ENCODE measurements at places on chromosomes 7 and 10.

DNA sequence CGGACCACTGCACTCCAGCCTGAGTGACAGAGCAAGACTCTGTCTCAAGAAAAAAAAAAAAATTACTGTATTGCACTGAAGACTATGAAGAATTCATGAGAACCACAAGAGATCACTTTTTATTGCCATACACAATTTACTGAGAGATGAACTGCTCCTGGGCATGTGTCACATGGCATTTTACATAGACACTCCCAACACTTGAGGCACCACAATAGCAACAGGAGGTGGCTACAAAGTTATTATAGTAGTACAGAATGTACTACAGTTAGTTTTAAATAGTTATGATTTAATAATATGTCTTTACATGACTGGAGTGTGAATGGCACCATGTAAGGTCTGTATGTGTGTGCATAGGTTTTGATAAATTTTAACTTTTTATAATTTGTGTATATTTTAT, 70.6 kb downstream of the KMT2E start:
- no peak for DNase-seq

GRCh38 chr7:30260246-30260768, 24.1 kb upstream of the ZNRF2 start:
- no peak for DNase-seq

DNA sequence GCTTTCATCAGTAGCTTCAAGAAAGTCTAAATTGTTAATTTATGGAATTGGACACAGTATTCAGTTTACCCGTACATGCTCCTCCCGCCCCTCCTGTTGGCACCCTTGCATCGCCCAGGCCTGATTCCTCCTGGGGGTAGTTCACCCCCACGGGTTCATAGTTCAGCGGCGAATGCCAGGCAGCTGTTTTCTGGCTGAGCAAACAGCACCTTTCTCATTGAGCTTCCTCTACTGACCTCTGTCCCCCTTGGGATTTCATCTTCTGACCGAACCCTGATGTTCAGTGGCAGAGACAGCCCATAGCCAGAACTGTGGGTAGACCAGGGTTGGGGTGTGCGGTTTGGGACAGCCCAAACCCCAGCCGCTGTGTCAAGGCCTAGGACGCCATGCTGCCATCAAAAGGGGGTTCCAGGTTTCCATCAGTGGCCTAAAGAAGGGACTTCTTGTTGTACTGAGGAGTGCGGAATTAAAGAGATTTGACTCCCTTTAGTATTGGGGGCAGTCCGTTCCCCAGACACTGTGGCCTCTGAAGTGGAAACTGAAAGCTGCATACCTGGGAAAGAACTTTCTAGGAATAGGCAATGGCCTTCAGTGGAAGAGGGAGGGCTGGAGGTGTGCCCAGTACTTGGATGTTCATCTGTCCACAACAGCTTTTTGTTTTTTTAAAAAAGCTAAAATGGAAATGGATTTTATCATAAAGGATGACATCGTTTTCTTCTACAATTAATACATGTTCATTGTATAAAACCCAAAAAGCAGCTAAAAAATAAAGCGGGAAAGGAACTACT, 19.0 kb downstream of the MDH2 start:
- DNase-seq: no peak

GRCh38 chr10:121102706-121103105, 251.5 kb downstream of the WDR11 start:
- DNase-seq: no peak

- DNase-seq: no peak
Measured at GRCh38 chr7:128155100-128155740, 85.9 kb upstream of the LEP start.

DNA sequence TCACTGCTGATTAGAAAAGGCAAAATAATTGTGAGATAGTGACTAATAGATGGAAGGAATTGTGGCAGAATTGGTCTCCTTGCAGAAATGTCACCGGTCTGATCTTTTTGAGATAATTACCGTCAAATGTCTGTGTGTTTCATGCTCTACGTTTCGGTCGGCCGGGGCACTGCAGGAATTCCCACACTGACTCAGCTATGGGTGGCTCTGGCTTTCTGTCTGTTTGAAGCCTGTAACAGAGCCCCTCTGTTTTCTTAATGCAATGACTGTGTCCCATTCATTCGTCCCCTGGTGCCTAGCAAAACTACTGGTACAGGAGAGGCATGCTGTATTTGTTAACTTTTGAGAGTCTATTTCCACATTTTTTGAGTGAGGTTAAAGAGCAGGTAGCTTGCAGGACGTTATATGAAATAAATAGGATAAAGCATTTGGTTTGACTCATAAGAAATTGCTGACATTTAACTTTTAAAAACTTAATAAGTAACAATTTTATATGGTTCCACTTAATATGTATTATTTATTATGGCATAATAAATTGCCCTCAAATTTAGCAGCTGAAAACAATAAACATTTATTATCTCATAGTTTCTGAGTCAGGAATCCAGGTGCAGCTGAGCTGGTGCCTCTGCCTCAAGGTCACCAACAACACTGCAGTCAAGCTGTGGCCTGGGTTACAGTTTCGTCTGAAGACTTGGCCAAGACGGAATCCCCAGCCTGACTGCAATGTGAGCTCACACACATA, 53.3 kb upstream of the CTBP2 start:
- no peak for DNase-seq

DNA sequence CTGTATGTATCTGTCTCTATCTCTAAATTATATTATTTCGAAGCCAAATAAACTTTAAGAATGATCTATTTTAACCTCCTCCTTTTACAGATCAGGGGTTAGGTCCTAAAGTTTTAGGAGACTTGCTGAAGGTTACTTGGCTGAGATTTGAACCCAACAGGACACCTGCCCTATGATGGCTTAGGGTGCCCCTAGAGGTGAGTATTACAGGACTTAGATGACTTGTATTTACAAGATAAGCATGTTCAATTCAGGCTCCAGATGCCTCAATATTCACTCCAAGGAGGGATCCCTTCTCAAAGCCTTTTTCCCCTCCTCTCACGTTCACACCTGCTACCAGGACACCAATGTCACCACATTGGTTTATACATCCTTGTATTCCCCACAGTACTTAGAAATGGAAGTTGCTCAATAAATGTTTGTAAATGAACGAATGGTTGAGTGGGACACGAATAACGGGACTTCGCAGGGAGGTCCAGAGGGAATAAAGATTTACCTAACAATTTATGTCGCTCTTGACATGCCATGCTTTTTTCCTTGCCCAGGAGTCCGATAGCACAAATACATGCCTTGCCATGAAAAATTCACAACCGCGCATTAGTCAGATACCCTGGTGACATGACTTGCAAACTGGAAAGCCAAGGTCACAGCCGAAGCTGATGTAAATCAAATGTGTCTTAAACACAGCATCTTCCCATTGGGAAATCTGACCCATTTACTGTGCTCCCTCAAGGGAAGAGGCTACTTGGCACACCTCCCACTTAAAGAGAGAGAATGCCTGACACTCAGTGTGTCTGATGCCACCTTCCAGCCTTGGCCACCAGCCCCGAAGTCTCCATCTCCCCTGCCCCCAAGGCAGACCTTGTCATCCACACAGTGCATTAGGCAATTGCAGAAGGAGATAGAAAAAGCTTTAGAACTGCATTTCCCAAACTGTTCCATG, 872.2 kb upstream of the AUTS2 start:
- DNase-seq: no peak

GRCh38 chr7:107672183-107672582, 11.6 kb downstream of the SLC26A4 start:
- no peak for DNase-seq

DNA sequence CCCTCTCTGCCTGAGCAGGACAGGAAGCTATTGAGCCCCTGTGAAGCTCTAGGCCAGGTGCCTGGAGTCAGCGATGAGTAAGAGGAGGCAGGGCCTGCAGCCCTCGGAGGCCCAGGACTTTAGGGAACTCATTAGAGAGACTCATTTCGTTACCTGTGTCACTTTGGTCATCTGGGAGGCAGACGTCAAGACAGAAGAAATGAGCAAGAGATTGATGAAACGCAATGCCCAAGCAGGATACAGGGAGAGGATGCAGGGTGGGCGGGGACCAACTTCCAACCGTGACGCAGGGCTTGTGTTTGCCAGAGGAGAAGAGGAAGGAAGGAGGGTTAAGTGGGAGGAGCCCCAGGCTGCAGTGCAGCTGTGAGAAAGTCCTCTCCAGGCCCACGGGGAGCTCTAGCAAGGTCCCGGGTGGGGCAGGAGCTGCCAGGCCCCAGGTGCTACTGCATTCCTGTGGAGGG, 26.4 kb upstream of the GNA12 start:
- peak; percentile 88 for DNase-seq

GRCh38 chr7:55099066-55099820, 80.4 kb downstream of the EGFR start:
- no peak for DNase-seq

DNA sequence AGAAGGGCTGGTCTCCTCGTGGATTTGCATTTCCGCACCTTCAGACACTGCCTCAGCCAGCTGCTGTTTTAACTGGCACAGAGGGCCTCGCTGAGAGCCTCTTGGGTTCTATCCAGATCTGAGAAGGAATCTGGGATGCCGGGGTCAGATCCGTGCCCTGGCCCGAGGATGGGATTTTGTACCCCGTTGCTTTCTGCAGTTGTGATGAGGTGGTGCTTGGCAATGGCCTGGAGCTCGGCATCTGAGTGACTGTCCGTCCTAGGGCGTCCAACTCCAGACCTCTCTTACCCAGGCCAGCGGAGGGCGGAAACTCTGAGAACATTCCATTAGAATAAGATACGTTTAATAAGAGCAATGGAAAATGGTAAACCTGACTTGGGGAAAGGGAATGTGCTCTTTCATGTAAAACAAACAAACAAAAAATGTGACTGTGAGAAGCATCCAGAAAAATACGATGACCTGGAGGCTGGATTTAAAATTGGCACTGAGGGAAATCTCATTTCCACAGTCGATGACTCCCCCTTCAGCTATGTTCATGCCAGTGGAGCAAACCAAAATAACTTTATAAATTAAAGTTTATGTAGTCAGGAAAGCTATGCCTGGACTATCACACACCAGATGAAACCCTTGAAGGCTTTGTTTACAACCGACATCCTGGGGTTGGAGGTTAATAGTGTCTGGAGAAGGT, 39.6 kb downstream of the GRK5 start:
- DNase-seq: no peak

GRCh38 chr7:50782375-50783208, at the start of gene GRB10:
Gene GRB10, minus strand, starts transcription at chr7:50782896. Its CDS starts 50,574 bp downstream, at chr7:50732322.
- DNase-seq: no peak

Data from NCI-H226 (cell line).